ENCODE measurements at places on chromosomes 7 and 10.
A peak's percentile ranks its signal among the peaks of the same experiment; 100 is the strongest.

DNA sequence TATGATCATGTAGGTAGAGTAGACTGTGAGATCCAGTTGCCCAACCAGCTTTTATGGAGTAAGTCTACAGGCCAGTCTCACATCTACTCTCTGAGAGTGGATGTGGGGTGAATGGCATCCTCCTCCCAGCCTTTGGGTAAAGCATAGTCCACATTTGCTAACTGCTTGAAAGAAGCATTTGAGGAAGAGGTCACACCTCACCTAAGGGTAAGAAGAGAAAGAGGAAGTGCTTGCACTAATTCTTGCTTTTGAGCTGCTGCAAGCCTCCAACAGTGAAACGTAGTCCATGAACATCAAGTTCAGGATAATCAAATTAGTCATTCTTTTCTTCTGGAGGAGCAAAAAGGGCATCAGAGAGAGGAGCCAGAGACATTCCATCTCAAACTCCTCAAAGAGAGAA, 93.9 kb upstream of the AGR3 start:
- DNase-seq: no peak

- no peak for DNase-seq
These were observed 155.8 kb downstream of the POM121L12 start for GRCh38 chr7:53191191-53191695.

DNA sequence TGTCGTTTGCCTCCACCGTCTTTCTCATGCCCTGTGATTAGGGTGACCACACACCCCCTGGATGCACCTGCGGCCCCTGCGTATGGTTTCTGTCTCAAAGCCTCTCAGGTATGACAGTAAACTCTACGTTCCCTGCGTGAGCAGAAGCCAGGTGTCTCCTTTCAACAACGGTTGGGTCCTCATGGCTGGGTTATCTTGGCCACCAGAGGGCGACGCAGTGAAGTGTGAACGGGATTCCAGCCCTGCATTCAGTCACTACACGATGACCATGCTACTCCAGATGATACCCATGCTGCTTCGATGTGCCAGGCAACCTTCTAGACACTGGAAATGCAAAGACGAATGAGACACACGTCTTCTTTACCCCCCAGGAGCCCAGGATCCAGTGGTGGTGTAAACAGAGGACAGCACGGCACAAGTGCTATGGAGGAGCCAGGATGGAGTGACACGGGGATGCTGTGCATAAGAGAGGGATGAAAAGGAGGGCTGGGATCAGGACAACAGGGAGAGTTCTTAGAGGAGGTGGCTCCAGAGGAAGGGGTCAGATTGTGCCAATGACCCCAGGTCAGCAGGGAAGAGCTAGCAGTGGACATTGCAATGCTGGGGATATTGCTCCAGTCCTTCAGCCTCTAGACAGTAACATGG, 228.1 kb upstream of the PFKP start:
- DNase-seq: peak; percentile 78

GRCh38 chr10:93274419-93274818, 200.7 kb downstream of the CYP26A1 start:
- DNase-seq: no peak

GRCh38 chr10:131667561-131667960, 233.2 kb upstream of the PPP2R2D start:
- no peak for DNase-seq

DNA sequence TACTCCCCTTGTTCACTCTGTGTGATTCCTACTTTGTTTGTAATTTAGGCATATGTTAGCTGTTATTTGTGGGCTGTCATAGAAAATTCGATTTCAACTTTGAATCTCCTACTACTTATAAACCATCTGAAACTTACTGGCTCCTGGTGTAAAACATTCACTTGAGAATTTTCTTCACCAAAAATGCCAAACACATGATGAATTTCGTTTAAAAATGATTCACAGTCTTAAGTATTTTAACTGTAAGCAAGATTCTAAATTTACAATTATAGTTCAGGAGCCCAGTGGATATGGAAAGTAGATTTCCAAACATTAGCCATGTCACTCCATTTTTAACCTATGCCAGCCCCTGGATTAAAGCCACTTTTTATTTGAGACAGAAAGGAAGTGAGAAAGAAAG, 3.1 kb downstream of the CPED1 start:
- no peak for DNase-seq
